ENCODE measurements at places on chromosomes 4 and X. TPM values are rescaled to one million over a fixed set of nuclear protein-coding genes. Genes with fewer than 3 reads are reported as not detected.

- DNase-seq, result no peak
Observed at GRCh38 chrX:143683486-143683885, 37.1 kb downstream of the SPANXN2 start.

GRCh38 chrX:97401154-97401553, 517.4 kb downstream of the RPA4 start:
- no peak for DNase-seq

GRCh38 chrX:71533851-71534561, 1.1 kb downstream of the OGT start:
- DNase-seq, result peak; percentile 8

DNA sequence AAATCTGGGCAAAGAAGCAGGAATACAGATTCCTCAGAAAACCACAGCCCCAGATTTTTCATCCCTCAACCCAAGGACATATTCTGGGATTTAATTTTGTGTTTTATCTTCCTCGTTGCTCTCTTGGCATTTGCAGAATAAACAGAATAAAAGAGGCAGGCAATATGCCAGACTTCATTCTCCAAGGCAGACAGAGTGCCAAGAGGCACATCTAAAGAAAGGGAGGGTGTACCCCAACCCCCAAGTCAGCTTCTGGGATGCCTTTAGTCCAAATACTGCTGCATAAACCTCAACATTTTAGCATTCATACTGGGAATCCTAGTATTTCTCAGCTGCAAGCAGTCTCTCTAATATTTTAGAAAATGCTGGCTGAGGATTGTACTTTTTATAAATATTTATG, 629.2 kb downstream of the KLHL13 start:
- DNase-seq, result no peak

DNA sequence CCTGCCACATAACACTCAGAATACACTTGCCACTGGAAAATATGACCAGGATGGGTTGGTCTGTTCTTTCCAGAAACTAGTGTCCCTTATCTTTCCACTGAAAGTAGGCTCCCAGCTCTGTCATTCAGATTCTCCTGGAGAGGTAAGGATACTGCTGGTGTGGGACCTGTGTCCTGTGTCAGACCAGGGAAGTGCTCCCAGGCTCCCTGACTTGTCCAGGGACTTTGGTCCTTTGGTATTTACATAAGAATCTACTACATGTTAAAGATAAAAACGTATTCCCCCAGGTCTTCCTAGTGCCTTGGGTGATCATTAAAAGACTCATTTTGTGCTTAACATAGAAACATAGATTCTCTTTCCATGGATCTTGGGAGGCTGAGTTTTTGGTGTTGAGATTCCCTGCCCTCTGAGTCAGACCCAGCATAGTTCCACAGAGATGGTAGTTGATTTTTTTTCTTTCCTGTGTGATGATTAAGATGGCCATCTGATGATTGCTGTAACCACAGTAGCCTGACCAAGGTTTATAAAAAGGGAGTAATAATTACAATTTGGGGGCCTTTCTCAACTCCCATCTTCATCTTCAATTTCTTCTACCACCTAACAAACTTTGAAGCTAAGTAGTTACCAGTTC, 159.8 kb upstream of the JADE1 start:
- no peak for DNase-seq

DNA sequence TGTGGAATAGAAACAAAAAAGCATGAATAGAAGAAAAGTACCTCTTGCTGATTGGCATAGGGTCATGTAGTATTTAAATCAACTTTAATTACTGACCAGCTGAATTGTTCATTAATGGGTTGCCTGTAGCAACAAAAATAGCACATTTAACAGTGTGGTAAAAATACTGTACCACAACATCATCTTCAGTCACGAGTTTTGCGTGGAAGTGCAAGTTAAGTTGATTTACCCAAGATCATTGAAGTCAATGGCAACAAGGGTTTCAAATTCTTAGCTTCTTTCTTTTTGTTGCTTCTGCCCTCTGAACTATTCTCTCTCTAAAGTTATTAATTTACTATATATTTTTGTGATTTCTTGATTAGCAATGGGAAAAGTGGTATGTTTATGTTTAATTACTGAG, 526.6 kb downstream of the C4orf33 start:
- DNase-seq, result no peak

DNA sequence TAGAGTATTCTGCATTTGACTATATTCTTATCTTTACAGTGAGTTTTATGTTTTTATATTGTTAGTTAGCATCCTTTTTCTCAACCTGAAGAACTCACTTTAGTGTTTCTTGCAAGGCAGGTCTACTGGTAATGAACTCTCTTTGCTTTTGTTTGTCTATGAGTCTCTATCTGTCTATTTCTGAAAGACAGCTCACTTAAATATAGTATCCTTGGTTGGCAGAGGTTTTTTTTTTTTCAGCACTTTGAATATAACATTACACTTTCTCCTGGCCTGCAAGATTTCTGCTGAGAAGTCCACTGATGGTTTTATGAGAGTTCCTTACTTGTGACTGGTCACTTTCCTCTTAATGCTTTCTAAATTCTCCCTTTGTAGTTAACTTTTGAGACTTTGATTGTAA, 32.8 kb upstream of the C4orf54 start:
- DNase-seq, result no peak

DNA sequence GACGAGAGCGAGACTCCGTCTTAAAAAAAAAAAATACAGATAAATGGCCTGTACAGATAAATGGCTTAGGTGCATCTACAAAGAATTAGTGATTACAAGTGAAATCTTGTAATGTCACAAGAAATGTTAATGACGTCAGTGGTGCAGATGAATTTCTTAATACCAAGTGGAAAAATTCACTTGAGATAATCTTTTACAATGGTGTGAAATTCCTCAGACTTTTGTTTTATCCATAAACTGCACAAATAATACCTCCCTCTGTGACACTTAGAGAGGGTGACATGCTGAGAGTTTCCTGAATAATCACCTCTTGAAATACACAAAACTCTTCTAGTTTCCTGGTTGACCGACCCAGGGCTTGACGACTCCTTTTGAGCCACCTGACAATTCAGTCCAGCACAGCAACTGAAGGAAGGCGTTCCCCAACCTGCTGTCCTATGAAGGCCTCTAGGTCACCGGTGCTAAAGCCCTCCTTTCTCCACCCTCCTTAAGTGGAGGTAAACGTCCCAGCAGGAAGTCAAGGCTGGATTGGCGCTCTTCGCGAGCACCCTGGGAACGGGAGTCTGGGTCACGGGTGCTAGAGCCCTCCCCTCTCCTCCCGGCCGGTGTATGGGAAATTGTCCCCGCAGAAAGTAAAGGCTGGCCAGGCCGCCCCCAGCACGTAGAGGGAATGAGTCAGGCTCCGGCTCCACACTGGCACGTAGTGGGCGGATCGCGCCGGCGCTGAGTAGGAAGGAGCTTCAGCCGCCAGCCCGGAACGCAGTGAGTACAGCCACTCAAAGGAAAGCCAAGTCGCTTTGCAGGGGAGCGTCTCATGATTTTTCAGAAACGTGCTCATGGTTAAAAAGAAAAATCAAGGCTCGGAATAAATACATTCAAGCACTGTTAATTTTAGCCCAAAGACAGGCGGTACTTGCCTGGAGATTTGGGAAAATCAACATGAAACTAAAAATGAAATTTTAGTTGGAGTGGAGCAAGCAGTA, at the start of gene TMEM144:
TMEM144 (plus strand) TSS at position 662 of the 983 bp plus-strand sequence. CDS start 2,182 bp downstream, outside the sequence.
- peak; percentile 94 for DNase-seq

GRCh38 chrX:54093159-54093558, 48.9 kb upstream of the PHF8 start:
- no peak for DNase-seq

- no peak for DNase-seq
Observed at GRCh38 chr4:8227201-8227770, 28.2 kb downstream of the SH3TC1 start.

ADAM29 gene
- 0.31 TPM for total RNA-seq

WAS gene
- total RNA-seq, result 0.16 TPM

RASGEF1B gene
- total RNA-seq, result 63.2 TPM

GPC4 gene
- total RNA-seq, result 2.5 TPM

RENBP gene
- 2.8 TPM for total RNA-seq

FAM9B gene
- total RNA-seq, result not detected

ZNF718 gene
- 22.8 TPM for total RNA-seq

P2RY8 gene
- 0.16 TPM for total RNA-seq

ANXA5 gene
- total RNA-seq, result 41.0 TPM

KLHL4 gene
- total RNA-seq, result 50.1 TPM

MYOZ2 gene
- 0.62 TPM for total RNA-seq
